ENCODE measurements at places on chromosomes 16 and 17.

DNA sequence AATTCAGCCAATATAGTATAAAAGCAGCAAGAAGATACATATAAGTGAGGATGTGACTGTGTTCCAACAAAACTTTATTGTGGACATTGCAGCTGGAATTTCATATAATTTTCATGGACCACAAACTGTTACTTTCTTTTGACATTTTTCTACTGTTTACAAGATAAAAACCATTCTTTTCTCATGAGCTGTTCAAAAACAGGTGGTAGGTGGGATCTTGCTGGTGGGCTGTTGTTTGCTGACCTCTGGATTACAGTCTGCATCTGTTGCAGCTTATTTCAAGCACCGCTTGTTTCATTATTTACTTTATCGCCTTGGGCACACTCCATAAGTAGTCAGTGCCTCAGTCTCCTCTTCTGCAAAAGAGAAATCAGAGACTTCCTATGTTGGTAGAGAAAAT, 99.5 kb downstream of the CDH13 start:
- no peak for DNase-seq

- no peak for DNase-seq
Measured at GRCh38 chr16:26186091-26186615, 494.4 kb downstream of the HS3ST4 start.

DNA sequence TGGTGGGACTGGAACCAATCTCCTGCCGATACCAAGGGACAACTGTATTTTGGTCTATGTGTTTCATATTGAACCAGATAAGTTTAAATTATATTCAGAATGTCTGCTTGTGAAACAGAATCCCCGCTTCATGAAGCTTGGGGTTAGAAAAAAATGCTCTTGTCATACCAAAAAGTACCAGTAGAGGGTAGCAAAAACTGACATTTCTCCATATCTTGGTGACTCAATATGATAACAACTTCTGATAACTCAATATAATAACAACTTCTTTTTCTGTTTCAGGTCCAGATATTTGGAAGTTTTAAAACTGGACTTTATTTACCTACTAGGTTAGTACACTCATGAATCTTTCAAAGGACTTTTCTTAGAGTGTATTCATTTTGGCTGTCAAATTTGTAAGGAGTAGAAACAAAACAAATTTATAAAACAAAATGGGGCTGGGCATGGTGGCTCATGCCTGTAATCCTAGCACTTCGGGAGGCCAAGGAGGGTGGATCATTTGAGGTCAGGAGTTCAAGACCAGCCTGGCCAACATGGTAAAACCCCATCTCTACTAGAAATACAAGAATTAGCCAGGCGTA, 52.3 kb upstream of the ADCY7 start:
- no peak for DNase-seq

- DNase-seq, result no peak
Measured at GRCh38 chr16:8796469-8797363, 723 bp downstream of the TMEM186 start.

DNA sequence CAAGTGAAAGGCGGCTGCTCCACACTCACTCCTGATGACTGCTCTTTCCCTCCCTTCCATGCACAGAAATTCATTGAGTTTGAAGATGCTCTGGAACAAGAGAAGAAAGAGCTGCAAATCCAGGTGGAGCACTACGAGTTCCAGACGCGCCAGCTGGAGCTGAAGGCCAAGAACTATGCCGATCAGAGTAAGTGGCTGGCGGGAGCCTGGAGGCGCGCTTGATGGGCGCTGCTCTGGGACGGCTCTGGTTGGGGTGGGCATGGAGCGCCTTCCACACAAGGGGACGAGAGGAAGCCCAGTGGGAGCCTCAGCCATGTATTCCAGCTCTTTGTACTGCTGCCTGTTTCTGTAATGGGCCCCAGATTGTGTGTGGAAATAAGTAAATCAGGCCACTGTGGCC, 18.5 kb downstream of the MAPK8IP3 start:
- no peak for DNase-seq

DNA sequence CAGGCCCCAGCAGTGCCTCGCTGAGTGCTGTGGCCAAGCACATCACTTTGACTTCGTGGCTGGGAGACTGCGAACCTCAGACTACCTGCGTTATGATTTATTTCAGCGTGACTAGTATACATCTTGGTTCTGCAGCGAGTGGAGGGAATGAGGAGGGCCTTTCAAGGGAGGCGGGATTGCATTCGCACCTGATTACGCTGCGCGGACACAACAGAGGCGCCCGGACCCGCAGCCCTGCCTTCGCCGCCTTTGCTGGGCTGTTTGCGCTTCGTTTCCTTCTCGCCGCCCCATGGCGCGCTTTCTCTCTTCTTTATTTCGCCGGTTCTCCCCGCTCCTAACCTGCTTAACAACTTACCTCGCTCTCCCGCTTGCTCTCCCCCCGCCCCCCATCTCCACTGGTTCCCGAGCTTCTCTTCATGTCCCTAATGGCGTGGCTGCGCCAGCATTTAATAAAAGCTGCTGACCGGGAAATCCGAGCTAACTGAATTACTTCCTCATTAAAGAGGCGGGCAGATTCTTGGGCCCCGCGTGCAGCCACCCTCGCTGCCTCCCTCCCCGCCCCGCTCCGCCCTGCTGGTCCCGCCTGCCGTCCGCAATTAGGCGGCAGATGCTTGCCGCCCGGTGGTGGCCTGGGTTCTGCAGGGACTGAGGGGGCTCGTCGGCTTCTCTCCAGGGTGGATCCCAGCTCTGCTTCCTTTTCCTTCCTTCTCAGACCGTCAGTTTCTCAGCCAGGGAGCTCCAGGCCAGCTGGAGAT, 257.6 kb upstream of the SDK2 start:
- peak; percentile 72 for DNase-seq

GRCh38 chr17:4179071-4179470, 36.1 kb downstream of the CYB5D2 start:
- no peak for DNase-seq

GRCh38 chr17:77817953-77818352, 140.6 kb upstream of the TNRC6C start:
- no peak for DNase-seq

GRCh38 chr16:84339311-84339710, 29.0 kb upstream of the ATP2C2 start:
- no peak for DNase-seq

DNA sequence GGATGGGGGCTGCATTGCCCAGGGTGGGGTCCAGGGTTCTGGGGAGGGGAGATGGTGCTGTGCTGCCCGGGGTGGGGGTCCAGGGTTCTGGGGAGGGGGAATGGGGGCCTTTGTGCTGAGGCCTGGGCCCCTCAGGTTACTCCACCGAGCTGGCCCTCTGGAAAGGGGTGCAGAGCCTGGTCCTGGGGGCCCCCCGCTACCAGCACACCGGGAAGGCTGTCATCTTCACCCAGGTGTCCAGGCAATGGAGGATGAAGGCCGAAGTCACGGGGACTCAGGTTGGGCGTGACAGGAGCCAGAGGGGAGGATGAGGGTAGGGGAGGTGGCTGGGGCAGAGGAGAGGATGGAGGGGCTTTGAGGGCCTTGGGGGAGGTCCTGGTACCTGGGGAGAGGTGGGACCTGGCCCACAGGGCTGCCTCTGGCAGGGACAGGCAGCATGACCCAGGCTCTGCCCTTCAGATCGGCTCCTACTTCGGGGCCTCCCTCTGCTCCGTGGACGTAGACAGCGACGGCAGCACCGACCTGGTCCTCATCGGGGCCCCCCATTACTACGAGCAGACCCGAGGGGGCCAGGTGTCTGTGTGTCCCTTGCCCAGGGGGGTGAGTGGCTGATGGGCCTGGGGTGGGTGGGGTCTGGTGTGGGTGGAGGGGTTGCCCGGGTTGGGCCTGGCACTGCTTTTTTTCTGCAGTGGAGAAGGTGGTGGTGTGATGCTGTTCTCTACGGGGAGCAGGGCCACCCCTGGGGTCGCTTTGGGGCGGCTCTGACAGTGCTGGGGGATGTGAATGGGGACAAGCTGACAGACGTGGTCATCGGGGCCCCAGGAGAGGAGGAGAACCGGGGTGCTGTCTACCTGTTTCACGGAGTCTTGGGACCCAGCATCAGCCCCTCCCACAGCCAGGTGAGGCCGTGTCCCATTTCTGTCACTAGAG, 7.8 kb downstream of the ITGAX start:
- DNase-seq, result no peak

GRCh38 chr16:71493213-71493612, 4.1 kb upstream of the ZNF19 start:
- no peak for DNase-seq

- no peak for DNase-seq
Measured at GRCh38 chr17:36600936-36601302, 464 bp upstream of the MRM1 start.

GRCh38 chr17:45368651-45369050, 51.8 kb upstream of the MAP3K14 start:
- DNase-seq, result no peak

- DNase-seq, result no peak
Measured at GRCh38 chr17:59683283-59683682, 23.9 kb downstream of the PTRH2 start.

DNA sequence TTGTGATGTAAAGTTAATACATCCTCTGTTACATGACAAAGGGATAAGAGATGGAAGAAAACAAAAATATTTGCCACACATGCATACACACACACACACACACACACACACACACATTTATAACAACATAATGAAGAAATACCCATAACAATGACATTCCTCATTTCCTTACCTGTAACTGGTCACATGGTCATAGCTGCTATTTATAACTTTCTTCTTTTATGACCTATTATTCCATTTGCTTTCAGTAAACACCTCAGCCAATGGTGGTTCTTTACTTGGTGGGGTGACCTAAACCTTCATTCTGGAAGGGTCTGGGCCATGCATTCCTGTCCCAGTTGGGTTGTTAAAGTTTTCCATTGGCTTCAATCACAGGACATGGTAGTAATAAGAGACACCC, 5.3 kb downstream of the MT2A start:
- no peak for DNase-seq

DNA sequence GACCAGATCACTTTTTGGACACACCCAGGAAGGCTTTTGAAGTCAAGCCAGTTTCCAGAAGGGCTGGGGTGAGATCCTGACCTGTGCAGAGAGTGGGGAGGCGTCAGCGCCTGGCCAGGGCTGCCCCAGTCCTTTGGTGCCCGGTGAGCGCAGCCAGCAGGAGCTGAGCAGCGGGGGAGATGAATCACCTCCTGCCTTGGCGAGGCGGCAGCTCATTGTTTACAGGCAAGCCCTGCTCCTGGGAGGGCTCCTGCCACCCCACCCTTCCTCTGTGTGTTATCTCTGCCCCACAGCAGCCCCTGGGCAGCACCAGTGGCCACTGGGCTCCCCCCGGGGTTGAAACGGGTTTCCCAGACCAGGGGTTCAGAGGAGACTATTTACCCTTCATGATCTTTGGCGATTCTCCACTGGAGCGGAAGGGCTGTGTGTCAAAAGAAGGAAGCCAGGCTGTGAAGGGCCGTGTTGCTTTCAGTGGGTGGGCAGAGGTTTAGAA, 14.1 kb upstream of the ITGB4 start:
- peak; percentile 73 for DNase-seq

GRCh38 chr17:4945176-4945943, 3.0 kb downstream of the PFN1 start:
- peak; percentile 84 for DNase-seq

GRCh38 chr16:471353-472198, 46.1 kb downstream of the RAB11FIP3 start:
- DNase-seq, result no peak

DNA sequence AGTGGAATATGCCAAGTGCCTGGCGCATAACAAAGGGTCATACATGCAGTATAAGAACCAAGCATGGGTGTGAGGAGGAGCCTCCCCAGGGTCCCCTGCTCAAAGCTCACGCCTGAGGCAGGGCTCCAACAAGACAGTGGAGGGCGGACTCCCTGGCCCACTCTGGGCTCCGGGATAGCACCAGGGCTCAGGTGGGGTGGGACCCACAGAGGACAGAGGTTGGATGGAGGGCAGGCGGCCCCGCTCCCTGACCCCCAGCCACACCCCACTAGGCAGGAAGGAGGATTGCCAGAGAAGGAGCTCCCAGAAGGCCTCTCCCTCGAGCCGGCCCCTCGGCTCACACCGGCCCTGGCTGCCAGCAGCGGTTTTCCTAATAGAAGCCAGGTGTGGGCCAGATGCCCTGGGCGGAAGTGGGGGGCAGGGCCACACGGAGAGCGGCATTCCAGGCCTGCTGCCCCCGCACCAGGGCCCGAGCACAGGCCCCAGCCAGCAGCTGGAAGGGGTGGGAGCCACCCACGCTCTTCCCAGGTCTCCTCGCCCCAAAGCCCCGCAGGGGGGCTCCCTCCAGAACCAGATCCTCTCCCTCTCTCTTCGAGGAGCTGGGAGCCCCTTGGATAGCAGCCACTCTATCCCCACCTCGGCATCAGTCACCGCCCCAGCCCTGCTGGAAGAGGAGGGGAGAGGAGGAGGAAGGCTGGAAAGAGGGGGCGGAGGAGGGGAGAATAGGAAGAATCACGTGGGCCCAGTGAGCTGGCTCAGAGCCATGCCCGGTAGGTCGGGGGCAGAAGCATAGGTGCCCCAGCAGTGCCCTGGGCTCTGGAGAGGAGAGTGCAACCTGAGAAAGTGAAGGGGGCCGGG, 21.0 kb downstream of the VASN start:
- no peak for DNase-seq

Measured in Right ventricle myocardium superior (tissue), 1 donor.